ENCODE measurements at places on chromosomes 16 and 17. TPM values are rescaled to one million over a fixed set of nuclear protein-coding genes. Genes with fewer than 3 reads are reported as not detected.

GRCh38 chr17:46777943-46778915 lies 40.3 kb downstream of the WNT3 start:
- no peak for DNase-seq

- DNase-seq, result no peak
These were observed 184.9 kb downstream of the HS3ST3A1 start for GRCh38 chr17:13416748-13417363.

DNA sequence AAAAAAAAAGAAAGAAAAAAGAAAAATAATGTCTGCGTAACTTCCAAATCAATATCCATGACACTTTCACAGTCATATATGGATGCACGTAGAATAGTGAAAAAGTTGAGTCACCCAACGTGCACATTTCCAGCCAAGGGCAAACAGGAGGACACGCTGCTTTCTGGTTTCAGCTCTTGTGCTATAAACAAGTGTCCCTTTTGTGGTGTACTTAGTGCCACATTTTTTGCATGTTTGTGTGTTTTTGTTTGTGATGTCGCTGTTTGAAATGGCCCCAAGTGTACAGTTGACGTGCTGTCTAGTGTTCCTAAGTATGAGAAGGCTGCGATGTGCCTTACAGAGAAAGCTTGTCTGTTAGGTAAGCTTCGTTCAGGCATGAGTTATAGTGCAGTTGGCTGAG lies 2.9 kb downstream of the CHD9 start:
- DNase-seq, result no peak

Gene ITGA3
- polyA plus RNA-seq, result 30.0 TPM

Gene HOXB1
- not detected for polyA plus RNA-seq

- DNase-seq, result no peak
These were observed 19.8 kb downstream of the ANKFN1 start for GRCh38 chr17:56173026-56173425.

DNA sequence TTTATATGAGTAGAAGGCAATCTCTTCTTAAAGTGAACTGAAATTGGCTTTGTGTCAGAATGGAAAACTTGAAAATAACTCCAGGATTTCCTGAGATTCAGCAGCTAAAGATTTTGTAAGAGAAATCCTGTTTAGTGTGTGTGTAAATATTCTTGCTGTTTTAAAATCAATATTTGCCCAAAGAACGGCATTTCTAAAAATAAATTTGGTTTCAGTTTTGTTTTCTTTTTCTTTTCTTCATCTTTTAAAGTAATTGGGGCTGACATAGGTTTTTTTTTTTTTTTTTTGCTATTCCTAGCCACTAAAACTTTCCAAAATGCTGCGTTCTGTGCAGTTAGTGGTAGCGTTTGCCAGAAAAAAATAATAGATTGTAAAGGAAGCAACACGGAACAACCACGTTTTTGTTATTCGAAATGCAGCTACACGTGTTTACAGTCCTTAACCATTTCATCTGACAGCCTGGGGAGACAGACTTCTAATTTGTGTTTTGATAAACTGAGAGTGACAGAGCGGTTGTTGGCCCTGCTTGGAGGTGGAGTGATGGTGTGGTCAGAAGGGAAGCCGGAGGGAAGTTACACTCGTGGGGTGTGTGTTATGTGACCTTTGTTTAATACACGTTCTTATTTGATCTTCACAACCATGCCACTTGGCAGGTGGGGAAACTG lies 21.6 kb upstream of the SMPD3 start:
- DNase-seq, result peak; percentile 27

- DNase-seq, result no peak
These were observed 1.7 kb upstream of the ALOX12 start for GRCh38 chr17:6994118-6994598.

Gene CCL16
- polyA plus RNA-seq, result not detected

- no peak for DNase-seq
These were observed 3.6 kb upstream of the ZNF652 start for GRCh38 chr17:49365667-49366066.

Gene MFSD6L
- 4.9 TPM for polyA plus RNA-seq

GRCh38 chr16:85878875-85879274 lies 20.1 kb upstream of the IRF8 start:
- no peak for DNase-seq

- DNase-seq, result no peak
These were observed 662.0 kb downstream of the CDH11 start for GRCh38 chr16:64459821-64460220.

DNA sequence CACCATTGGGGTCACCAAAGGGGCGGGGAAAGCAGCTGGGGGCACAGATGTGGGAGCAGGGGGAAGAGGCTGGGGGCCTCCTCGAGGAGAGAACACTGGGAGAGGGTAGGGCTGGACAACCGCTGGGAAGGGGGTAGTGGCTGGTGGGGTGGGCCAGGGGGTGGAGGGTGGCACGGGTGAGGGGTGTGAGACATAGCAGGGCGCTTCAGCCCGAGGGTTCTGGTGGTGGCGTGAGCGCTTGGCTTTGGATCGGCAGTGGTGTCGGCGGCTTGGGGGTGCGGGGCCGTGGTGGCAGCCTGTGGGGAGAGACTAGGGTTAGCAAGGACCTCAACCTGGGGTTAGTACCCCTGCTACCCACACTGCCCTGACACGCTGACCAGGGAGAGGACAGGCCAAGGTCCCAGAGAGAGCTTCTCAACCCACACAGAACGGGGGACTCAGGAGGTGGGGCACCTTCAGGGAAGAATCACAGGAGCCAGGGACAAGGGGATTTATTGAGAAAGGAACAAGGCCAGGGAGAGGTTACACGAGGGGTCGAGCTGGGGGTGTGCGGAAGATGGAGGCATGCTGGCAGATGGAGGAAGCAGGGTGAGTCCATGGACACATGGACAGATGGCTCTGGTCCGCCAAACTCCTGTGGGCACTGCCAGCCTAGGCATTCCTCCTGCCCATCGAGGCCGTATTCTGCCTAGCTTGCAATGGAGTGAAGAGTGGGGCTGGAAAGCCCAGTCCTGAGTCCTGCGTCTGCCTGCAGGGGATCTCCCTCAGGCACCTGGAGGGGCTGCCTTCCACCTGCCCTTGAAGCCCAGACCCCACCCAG lies 8.4 kb downstream of the PER1 start:
- no peak for DNase-seq
